Occipital lobe (tissue), 3 donors: ENCODE measurements at places on chromosomes 4 and X. TPM values are rescaled to one million over a fixed set of nuclear protein-coding genes. Genes with fewer than 3 reads are reported as not detected.

- no peak for DNase-seq
These were observed 325.5 kb downstream of the BCOR start for GRCh38 chrX:39772057-39772832.

Gene GLRA3
- 5.0 TPM for total RNA-seq

Gene RTL9
- total RNA-seq: 0.16 TPM

Gene SPP1
- 190 TPM for total RNA-seq

Gene BGN
- 1.9 TPM for total RNA-seq
